Renal cortex interstitium (tissue), 15 donors: ENCODE measurements at places on chromosomes 6 and 20. TPM values are rescaled to one million over a fixed set of nuclear protein-coding genes. Genes with fewer than 3 reads are reported as not detected.

- no peak for DNase-seq
Measured at GRCh38 chr20:1467355-1468116, 887 bp upstream of the NSFL1C start.

RIPOR3 gene
- 5.4 TPM for polyA plus RNA-seq

NKX2-2 gene
- not detected for polyA plus RNA-seq

BEND3 gene
- polyA plus RNA-seq = 8.8 TPM

GRCh38 chr20:54524849-54525248 is 49.5 kb downstream of the DOK5 start:
- DNase-seq = no peak

DNA sequence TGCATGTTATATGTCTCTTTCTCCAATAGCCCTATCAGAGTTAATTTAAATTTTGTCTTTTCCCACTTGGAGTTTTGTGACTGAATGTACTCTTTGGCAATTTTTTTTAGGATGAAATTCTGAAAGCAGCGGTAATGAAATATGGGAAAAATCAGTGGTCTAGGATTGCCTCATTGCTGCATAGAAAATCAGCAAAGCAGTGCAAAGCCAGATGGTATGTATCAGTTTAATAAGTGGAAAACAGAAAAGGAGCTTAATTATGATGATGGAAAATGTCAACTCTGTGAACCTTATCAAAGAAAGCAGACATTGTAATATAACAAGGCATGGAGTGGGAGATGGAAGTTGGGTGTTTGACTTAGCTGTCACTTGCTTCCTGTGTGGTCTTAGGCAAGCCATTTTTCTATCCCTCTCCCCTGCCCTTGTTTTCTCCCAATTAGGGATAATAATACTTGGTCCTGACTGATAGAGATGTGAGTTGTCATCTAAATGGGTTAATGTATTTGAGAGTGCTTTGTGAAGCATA is 2.7 kb downstream of the CDC5L start:
- DNase-seq = peak; percentile 2

GRCh38 chr6:15500901-15501825 is 161.7 kb downstream of the DTNBP1 start:
- DNase-seq = no peak
